ENCODE measurements at places on chromosomes 5 and 9.
A peak's percentile ranks its signal among the peaks of the same experiment; 100 is the strongest.

DNA sequence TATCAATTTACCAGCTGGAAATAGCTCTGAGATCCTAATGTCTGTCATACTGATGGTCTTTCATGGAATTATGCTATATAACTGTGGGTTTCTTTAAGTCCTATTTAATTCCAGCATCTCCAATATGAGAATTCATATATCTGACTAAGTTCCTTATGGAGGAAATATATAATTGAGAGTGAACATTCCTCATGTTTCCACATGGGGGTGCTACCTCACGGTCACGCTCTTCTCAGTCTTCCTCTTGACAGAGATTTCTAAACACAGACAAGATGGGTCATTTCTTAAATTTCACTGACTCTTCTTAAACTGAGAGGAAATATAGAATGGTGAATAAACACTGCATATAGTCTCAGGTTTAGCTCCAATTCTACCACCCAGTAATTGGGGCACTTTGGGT, 212.1 kb downstream of the SLF1 start:
- no peak for DNase-seq

- no peak for DNase-seq
These were observed 103.4 kb downstream of the OTULIN start for GRCh38 chr5:14767735-14768507.

DNA sequence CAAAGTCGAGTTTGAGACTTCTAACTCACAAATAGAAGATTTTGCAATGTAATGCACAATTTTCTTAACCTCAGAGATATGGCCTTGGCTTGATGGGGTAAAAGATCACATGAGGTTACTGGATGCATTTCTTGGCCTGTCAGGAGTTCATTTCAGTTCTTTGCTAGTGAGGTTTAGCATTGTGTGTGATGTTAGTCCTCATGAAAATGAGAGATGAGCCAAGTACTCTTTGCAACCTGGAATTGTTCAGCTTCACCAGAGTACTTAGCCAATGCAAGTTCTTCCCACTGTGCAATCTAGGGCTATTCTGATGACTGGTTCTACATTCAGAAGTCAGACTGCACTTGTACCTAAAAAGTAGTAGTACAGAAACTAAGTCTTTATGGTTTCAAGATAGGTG, 24.9 kb downstream of the GNAQ start:
- no peak for DNase-seq

GRCh38 chr9:137139468-137140150, 655 bp downstream of the GRIN1 start:
- no peak for DNase-seq

DNA sequence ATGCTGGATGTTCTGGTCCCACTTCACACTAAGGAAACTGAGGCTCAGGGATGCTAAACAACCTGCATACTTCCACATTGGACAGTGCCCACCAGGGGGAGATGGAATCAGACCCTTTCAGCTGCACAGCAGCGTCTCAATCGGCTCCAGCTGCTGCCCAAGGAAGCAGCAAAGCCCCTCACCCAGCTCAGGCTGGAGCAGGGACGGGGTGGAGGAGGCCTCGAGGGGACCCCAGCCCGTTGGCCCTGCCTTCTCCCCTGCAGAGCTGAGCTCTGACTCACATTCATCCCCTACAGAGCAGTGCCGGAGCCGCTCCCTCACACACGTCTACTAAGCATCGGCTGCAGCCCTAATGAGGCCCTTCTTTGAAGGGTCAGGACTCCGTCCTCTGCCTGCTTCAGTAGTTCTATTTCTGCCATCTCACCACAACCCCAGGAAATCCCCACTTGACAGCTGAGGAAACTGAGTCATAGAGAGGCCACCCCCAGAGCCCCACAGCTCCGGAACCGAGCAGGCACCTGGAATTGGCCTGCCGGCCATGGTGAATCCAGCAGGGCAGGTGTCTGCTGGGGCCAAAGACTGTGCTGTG, 21.5 kb upstream of the SUSD3 start:
- no peak for DNase-seq

DNA sequence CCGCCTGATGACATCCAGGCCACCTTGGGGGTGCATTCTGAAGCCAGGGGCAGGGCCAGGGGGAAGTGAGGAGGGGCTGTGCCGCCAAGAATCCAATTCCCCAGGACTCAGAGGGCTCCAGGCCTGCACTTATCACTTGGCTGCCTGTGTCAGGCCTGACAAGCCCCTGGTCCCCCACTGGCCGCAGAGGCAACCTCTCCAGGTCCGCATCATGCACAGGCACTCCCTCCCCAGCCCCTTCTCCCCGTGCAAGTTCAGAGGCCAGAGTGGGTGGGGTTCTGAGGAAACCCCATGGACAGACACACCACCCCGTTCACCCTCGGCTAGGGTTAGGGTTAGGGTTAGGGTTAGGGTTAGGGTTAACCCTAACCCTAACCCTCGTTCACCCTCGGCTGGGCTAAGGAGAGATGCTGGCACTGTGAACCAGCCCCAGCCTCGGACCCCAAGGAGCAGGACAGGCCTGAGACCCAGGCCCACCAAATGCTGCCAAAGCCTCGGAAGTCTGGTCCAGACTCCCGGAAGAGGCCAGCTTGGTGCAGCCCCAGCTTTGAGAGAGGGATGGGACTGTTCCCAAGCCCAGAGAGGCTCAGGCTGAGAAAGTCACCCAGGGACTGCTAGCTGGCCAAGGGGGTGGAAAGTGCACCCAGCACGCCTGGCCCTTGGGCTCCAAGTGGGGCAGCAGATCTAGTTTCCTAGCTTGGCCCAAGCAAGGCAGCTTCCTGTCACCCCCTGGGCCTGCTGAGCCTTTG, 4.9 kb downstream of the LCN2 start:
- no peak for DNase-seq

- DNase-seq = no peak
These were observed 590.7 kb downstream of the RAB3C start for GRCh38 chr5:59173578-59173977.

DNA sequence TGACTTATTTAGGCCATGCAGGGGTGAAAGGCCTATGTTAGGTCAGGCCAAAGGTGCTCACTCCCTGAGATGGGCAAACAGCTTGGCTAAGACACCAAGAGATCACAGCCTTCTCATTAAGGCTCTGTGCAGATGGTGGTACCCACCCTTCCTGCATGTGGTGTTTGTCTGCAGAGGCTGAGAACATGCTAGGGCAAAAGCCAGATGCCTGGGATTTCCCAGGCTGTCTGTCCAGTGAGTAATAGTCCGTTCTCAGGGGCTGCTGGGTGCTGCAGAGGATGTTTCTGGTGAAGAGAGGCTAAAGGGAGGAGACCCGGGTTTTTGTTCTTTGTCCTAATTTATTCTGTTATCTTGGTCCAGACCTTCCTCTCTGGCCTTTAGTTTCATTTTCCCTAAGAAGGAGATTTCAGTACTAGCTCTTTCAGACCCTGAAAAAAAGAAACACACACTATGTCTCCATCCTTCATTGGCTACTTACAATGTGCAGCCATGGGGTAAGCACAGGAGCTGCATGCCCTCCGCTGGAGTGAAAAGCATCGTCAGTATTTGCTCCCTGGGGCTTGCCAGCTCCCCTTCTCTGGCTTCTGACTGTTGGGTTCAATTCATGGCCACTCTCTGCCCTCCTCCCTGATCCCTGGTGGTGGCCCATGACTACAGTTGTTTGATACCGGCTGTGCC, 23.4 kb upstream of the GLRA1 start:
- no peak for DNase-seq

- DNase-seq = no peak
These were observed 166.0 kb downstream of the HMHB1 start for GRCh38 chr5:143977891-143978461.

DNA sequence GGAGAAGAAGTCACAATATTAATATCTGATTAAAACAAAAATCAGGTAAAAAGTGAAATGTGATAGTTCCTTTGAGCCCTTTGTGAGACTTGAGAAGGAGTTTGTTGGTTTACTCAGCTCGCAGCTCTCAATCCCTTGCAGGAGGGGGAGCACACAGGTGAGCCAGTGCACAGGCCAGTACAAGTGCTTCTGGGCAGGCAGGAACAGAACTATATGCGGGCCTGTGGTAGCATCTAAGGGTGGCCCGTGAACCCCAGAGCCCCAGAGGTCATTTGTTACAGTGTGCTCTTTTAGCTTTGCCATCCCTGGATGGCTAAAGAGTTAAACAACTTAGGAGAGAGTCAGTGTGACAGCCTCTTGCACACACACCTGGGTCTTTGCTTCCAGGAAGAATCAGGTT, 215.3 kb upstream of the EDIL3 start:
- no peak for DNase-seq

GRCh38 chr5:43010935-43011315, 29.2 kb downstream of the ANXA2R start:
- no peak for DNase-seq

DNA sequence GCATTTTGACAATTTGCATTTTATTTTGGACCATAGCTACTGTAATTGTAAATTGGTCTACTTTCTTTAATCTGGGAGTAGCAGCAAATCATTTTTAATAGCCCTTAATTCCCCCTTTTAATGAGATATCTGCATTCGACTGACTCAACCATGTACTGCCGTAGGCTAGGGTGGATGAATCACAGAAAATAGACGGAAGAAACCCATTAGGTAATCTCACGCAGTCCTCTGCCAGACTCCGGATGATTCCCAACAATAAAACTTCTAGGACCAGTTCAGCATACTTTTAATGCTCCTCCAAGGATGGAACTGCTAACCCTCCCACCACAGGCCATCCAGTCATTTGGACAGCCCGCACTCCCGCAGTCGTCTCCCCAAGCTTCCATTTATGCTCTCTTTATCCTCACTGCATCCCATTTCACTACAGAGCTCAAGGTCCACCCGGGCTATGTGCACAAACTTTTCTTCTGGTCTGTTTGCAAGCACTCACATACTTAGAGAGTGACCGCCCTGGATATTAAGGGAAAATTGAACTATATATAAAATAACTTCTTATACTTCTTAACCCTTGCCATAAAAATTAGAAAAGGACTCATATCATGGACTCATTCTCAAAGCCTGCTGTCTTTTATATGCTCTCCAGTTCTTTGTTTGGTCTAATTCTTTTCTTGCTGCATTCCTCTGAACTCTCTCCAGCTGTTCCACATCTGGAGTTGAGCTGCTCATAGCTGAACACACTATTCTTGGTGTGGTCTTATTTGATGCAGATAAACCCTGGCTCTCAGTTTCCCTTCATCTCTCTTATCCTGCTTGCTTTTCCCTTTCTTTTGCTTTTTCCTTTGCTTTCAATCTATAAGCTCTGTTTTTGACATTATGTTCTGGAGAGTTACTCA, 326.6 kb downstream of the ARL15 start:
- DNase-seq = no peak

- no peak for DNase-seq
These were observed 125.3 kb upstream of the GNA14 start for GRCh38 chr9:77773381-77773780.

- DNase-seq = no peak
These were observed 82.2 kb downstream of the SHB start for GRCh38 chr9:37986771-37987258.

- DNase-seq = no peak
These were observed 8.4 kb upstream of the IRX2 start for GRCh38 chr5:2759696-2760461.

DNA sequence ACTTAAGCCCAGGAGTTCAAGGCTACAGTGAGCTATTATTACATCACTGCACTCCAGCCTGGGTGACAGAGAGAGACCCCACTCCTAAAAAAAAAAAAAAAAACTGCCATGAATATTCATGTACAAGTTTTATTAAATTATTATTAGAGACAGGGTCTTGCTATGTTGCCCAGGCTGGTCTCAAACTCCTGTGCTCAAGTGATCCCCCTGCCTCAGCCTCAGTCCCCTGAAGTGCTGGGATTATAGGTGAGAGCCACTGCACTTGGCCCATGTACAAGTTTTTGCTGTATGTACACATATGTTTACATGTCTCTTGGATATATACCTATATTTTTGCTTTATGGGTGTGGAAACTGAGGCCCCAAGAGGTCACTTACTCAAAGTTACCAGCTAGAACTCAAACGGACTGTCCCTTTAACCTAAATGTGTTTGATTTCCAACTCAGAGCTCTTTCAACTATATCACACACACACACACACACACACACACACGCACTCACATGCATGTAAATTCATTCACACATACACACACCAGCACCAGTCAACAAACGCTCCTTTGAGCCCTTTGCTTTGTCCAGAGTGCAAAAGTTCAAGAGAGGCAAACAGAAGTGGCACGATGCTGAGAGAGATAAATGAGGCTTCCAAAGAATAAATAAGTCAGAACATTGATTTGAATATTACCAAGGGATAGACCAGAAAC, 42.3 kb upstream of the STRBP start:
- DNase-seq = no peak

- no peak for DNase-seq
These were observed 10.9 kb downstream of the NME5 start for GRCh38 chr5:138128334-138128733.

GRCh38 chr5:58299256-58299655, 160.6 kb downstream of the PLK2 start:
- DNase-seq = no peak

DNA sequence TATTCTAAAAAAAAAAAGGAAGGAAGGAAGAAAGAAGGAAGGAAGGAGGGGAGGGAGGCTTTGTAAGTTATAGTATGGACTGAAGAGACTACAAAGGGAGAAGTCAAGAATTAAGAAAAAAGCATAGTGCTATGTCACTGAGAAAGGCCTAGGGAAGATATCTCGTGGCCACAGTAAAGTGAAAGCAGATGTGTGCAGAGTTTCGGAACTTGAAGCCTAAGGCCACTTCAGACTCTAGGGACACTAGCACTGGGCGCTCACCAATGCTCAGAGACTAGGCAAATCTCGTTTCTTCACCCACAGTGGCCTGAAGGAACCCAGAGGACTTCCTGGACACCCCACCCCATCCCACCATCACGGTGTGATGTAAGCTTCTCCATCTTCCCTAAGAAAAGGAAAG, 181.4 kb upstream of the TRPM3 start:
- no peak for DNase-seq

- DNase-seq = no peak
These were observed 41.1 kb upstream of the ICE1 start for GRCh38 chr5:5381310-5381913.

DNA sequence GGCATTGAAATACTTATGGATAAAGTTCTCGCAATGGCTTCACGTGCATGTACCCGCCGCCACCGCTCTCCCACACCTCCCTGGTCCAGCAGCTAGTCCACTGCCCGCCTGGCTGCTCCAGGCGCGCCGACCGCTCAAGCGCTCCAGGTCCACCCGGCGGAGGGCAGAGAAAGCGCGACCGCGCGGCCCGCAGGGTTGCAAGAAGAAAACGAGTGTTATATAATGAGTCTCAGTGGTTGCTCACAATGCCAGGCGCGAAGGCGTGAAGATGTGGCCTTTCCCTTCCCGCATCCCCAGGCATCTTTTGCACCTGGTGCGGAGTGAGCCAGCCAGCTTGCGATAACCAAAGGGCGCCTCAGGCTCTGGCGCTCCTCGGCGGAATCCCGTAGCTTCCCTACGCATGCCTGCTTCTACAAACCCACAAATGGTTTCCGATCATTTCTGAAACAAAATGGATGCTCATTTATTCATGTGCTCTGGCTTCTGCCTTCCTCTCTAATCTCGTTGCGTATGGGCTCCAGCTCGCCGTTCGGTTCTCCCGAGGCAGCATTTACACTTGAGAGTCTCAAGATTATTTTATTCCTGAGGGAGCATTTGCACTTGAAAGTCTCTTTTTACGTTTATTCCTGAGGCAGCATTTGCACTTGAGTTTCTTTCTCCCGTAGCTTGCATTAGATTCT, 25.7 kb downstream of the CDKN2A start:
- DNase-seq = no peak

GRCh38 chr5:102583276-102584124, 84.7 kb upstream of the SLCO6A1 start:
- peak; percentile 4 for DNase-seq

All from AG09319 (cell line).